ENCODE measurements at places on chromosomes 5 and 9.

GRCh38 chr5:39970117-39970798 lies 545.5 kb upstream of the DAB2 start:
- no peak overlapping the region for H3K4me3 ChIP-seq
- H3K36me3 ChIP-seq, result no peaks in the 10 kb centered on the region
- H3K4me1 ChIP-seq, result no peaks in the 10 kb centered on the region

- H3K27me3 ChIP-seq, result peaks cover 6% of the 10 kb centered on the region
- no peaks in the 10 kb centered on the region for H3K4me1 ChIP-seq
- no peak for DNase-seq
- no peak overlapping the region for H3K4me3 ChIP-seq
- H3K36me3 ChIP-seq, result no peaks in the 10 kb centered on the region
These were observed 80.4 kb upstream of the OSMR start for GRCh38 chr5:38765399-38765861.

GRCh38 chr5:56803025-56803424 lies 12.3 kb upstream of the MAP3K1 start:
- no peak for DNase-seq
- no peak overlapping the region for H3K4me3 ChIP-seq
- H3K27ac ChIP-seq, result no peak overlapping the region
- H3K4me1 ChIP-seq, result peaks cover 17% of the 10 kb centered on the region

DNA sequence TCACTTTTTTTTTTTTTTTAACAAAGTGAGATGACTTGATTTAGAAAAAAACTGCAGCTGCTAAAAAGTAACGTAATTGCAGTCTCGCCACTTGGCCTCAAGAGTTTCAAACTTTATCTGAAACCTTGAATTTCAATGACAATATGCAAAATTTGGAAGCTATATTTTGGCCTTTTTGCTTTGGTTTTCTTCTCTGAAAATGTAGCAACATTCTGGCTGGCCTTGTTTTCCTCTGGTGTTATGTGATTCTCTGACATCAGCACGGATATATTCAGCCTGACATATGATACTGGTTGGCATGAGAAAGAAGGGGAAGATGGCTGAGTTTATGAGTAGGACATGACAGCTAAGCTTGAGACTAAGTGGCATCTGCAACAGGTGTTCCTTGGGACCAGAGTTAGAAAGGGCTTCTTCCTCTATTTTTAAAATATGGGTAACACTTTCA lies 136.5 kb downstream of the MEF2C start:
- no peak overlapping the region for H3K4me3 ChIP-seq
- H3K4me1 ChIP-seq, result peaks cover 3% of the 10 kb centered on the region
- peaks cover 24% of the 10 kb centered on the region for H3K27me3 ChIP-seq
- no peaks in the 10 kb centered on the region for H3K36me3 ChIP-seq
- no peak for DNase-seq
- H3K27ac ChIP-seq, result no peak overlapping the region

DNA sequence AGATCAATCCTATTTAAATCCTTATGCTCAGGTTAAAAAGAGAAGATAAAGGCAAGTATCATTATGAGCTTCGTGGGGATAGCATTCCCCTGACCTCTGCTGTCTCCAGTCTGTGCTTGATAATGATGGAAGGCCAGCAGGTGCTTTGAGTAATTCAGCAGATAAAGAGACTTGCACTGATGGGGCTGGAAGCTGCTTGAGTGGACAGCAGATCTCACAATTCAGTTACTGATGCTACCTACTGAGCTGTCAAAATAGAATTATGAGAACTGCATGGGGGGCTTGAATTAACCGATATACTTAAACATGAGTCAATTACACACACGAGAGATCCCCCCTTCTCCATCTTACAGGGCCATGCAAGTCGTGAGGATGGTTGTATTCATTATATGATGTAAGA lies 107.7 kb upstream of the GPR151 start:
- no peaks in the 10 kb centered on the region for H3K36me3 ChIP-seq
- no peaks in the 10 kb centered on the region for H3K4me1 ChIP-seq
- no peak overlapping the region for H3K27ac ChIP-seq

- no peak for DNase-seq
- peak overlapping the region; percentile 78 for H3K4me3 ChIP-seq
- H3K36me3 ChIP-seq, result no peaks in the 10 kb centered on the region
- H3K4me1 ChIP-seq, result peaks cover 11% of the 10 kb centered on the region
These were observed 566 bp upstream of the ALDH7A1 start for GRCh38 chr5:126595486-126596083.

DNA sequence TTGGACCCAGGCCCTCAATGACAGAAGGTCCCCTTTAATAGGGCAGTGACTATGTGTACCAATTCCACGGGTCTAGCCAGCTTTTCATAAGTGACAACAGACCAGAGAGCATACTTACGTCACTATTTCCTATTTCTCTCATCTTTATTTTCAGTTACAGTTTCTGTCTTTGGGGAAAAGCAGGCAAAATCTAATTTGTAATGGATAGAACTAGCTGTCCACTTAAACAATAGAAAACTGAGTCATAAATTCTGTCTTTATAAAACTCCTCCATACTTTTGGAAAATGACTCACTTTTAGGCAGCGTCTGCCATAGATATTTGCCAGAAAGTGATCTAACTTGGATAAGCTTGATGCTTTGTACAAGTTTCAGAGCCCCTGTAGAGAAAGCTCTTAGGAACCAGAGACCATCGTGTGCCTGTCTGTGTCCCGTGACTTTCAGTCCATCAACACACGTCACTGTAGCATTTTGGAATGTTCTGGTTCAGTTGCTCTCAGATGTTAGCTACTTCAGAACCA lies 101.9 kb downstream of the F2RL2 start:
- no peak for DNase-seq
- H3K27me3 ChIP-seq, result no peaks in the 10 kb centered on the region
- H3K36me3 ChIP-seq, result peaks cover 19% of the 10 kb centered on the region
- H3K4me3 ChIP-seq, result peak overlapping the region; percentile 24

- DNase-seq, result no peak
- H3K27ac ChIP-seq, result no peak overlapping the region
- H3K4me1 ChIP-seq, result peaks cover 8% of the 10 kb centered on the region
- peaks cover 4% of the 10 kb centered on the region for H3K27me3 ChIP-seq
- no peak overlapping the region for H3K4me3 ChIP-seq
These were observed 2.7 kb upstream of the LARS1 start for GRCh38 chr5:146185161-146185560.

DNA sequence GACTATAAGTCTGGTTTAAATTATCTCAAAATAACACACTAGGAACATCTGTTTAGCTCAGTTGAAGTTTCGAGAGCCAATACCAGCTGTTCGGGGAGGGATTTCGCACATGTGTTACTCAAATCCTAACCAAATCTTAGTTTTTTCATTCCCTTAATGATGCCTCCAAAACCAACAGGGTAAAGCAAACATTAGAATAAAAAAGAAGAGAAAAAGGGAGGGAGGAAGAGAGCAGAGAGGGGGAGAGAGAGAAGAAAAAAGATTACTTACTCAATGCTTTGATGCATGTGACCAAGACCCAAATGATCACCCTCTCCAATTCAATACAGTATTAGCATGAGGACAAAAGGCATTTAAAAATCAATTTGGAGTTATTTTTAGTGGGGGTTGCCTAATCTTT lies 86.0 kb upstream of the NR5A1 start:
- H3K4me1 ChIP-seq, result no peaks in the 10 kb centered on the region
- no peak for DNase-seq
- no peak overlapping the region for H3K27ac ChIP-seq
- H3K36me3 ChIP-seq, result no peaks in the 10 kb centered on the region
- H3K27me3 ChIP-seq, result peaks cover 37% of the 10 kb centered on the region
- H3K4me3 ChIP-seq, result no peak overlapping the region

GRCh38 chr5:81825237-81825636 lies 74.3 kb upstream of the SSBP2 start:
- H3K27ac ChIP-seq, result no peak overlapping the region
- H3K27me3 ChIP-seq, result no peaks in the 10 kb centered on the region
- peaks cover 5% of the 10 kb centered on the region for H3K4me1 ChIP-seq
- DNase-seq, result no peak
- H3K36me3 ChIP-seq, result no peaks in the 10 kb centered on the region
- H3K4me3 ChIP-seq, result no peak overlapping the region

DNA sequence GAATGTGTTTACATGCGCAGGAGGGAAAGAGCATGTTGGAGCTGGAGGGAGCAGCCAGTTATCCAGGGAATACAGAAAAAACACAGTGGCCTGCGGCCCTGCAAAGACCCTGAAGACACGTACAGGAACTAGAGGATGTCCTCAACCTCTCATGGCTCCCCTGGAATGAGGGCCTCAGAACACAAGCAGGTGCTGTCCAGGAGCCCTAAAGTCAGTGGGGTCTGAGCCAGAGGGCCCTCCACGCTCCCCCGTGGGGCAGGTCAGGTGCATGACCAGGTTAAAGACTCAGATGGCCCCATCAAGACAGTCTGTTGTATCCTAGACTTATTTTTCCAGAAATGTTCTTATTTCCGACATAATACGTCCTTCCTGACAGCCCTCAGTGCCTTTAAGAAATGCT lies 106.9 kb downstream of the ROR2 start:
- peaks cover 18% of the 10 kb centered on the region for H3K4me1 ChIP-seq
- H3K27ac ChIP-seq, result no peak overlapping the region

DNA sequence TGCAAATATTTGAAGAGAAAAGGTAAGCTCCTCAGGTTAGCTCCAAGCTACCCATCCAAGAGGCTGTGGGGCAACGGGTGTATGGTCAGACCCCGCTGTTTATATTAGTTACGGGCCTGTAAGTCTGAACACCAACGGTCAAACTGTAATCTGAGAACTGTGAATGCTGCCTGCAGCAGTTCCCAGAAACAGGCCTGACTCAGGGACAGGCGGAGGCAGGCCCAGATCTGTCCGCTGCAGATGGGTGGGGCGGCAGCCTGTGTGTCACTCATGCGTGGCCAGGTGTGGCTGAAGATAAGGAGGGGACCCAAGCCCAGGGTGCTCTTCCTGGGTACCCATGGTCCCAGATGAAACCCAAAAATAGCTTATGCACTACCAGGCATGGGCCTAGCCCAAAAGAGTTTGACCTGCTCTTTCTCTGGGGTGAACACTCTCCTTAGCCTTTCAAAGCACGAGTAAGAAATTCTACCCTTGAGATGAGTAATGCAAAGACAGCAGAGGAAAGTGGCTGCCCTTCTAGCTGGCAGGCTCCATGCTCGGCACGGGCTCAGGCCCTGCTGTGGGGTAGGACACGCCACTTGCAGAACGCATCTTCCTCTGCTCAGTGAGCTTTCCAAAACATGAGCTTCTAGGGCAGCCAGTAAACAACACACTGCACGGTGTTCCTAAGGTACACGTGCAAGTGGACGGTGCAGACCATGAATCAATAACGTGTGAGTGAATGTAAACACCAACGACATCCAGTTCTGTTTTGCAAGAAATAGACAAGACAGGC lies 9.1 kb downstream of the UBAC1 start:
- DNase-seq, result no peak
- peaks cover 42% of the 10 kb centered on the region for H3K36me3 ChIP-seq
- no peaks in the 10 kb centered on the region for H3K4me1 ChIP-seq
- H3K27ac ChIP-seq, result no peak overlapping the region
- H3K4me3 ChIP-seq, result no peak overlapping the region
- no peaks in the 10 kb centered on the region for H3K27me3 ChIP-seq

GRCh38 chr5:154285661-154286408 lies 95.3 kb downstream of the GALNT10 start:
- DNase-seq, result no peak
- H3K4me3 ChIP-seq, result no peak overlapping the region
- H3K4me1 ChIP-seq, result peaks cover 3% of the 10 kb centered on the region
- H3K27me3 ChIP-seq, result no peaks in the 10 kb centered on the region

DNA sequence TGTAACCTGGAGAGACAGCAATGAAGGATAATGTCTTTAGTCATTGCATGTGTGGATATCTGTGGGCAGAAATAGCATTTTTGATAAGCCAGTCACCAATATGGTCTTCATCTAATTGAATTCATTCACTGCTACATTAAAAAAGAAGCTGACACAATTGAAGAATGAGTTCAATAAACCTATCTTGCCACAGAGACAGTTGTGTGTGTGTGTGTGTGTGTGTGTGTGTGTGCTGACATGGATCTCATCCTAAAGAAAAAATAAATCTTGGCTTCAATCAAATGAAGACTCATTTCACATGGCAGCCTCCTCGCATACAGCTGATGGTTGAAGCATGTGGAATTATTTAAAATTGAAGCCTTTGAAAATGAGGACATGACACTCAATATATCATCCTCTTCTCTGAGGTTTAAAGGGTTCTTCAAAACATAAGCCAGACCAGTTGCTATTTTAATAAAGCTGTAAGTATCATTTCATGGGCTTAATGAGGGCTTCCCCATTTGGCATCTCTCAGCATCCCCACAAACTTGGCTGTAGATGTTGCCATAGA lies 118.5 kb upstream of the PTPN3 start:
- no peaks in the 10 kb centered on the region for H3K4me1 ChIP-seq
- H3K4me3 ChIP-seq, result no peak overlapping the region
- no peaks in the 10 kb centered on the region for H3K36me3 ChIP-seq
- no peak overlapping the region for H3K27ac ChIP-seq
- DNase-seq, result no peak
- no peaks in the 10 kb centered on the region for H3K27me3 ChIP-seq

- H3K27me3 ChIP-seq, result no peaks in the 10 kb centered on the region
- no peaks in the 10 kb centered on the region for H3K4me1 ChIP-seq
- H3K36me3 ChIP-seq, result no peaks in the 10 kb centered on the region
- DNase-seq, result no peak
These were observed 31.7 kb downstream of the DBH start for GRCh38 chr9:133667759-133668450.

DNA sequence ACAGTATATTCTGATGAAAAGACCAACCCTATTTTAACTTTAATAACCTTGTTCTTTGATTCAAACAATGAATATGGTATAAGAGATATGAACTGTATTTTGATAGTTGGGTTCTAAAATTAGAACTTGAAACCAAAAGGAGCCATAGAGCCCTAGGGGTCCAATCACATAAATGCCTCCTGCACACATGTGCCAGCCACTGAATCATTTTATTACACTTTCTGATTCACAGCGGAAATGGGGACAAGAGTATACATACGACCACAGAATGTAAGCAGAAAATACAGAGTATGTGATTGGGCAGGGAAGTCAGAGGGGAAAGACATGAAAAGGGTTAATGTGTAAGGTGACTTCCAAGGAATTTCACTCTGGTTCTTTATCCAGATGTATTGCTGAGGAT lies 1000.2 kb downstream of the NR2F1-AS1 start:
- no peak for DNase-seq
- no peaks in the 10 kb centered on the region for H3K36me3 ChIP-seq
- no peak overlapping the region for H3K4me3 ChIP-seq
- H3K27ac ChIP-seq, result no peak overlapping the region
- no peaks in the 10 kb centered on the region for H3K27me3 ChIP-seq

DNA sequence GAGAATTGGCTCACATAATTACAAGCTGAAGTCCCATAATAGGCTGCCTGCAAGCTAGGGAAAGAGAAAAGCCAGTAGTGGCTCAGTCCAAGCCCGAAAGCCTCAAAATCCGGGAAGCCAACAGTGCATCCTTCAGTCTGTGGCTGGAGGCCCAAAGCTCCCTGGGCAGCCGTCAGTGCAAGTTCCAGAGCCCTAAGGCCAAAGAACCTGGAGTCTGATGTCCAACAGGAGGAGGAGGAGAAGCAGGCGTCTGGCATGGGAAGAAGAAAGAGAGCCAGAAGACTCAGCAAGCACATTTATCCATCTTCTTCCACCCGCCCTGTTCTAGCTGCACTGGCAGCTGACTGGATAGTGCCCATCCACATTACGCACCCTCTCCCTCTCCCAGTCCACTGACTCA lies 213.4 kb downstream of the GAS1 start:
- no peaks in the 10 kb centered on the region for H3K4me1 ChIP-seq
- DNase-seq, result no peak
- H3K36me3 ChIP-seq, result no peaks in the 10 kb centered on the region
